ENCODE measurements at places on chromosomes 4 and X. TPM values are rescaled to one million over a fixed set of nuclear protein-coding genes. Genes with fewer than 3 reads are reported as not detected.

Gene SATL1
- total RNA-seq = 0.16 TPM

Gene PPP3CA
- total RNA-seq = 15.7 TPM

Gene HCFC1
- total RNA-seq = 54.7 TPM

Gene RAB39B
- total RNA-seq = 0.55 TPM

Gene PPP1R2C
- not detected for total RNA-seq

Gene STOX2
- 25.8 TPM for total RNA-seq

Gene TASL
- total RNA-seq = not detected

Gene NLGN3
- 0.19 TPM for total RNA-seq

Measured in right atrium auricular region (tissue), 2 donors.